ENCODE measurements at places on chromosomes 7 and 10.

DNA sequence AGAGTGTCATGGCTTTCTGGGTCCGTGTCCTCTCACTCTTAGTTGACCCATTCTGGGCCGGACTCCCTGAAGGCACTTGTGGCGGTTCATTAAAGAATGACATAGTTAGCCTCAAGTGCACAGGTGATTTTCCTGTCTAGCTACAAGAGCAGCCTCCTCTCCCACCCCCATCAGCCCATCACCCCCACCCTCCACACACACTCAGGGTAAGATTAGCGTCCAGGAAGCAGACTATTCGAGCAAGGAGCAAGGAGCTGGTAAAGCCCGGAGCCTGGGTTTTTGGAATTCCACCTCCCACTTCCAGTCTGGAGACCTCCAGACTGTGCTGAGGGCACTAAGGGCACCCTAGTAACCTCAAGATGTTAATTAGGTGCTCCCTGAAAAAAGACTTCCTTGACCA lies 39.5 kb downstream of the TACR2 start:
- no peak for DNase-seq

DNA sequence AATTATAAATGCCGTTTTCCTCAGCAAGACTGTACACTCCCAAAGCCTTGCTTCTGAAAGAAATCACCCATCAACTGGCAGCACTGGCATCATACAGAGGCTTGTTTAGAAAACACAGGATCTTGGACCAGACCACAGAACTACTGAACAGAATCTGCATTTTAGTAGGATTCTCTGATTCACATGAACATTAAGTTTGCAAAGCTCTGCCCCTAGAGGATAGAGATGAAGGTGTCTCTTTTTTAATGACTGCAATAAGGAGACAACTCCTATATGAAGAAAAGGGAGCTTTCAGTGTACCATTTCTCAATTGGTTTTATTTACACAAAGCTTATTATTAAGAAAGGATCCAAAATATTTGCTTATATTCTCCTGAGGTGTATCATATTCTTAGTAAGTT lies 172.7 kb downstream of the AGMO start:
- no peak for DNase-seq

DNA sequence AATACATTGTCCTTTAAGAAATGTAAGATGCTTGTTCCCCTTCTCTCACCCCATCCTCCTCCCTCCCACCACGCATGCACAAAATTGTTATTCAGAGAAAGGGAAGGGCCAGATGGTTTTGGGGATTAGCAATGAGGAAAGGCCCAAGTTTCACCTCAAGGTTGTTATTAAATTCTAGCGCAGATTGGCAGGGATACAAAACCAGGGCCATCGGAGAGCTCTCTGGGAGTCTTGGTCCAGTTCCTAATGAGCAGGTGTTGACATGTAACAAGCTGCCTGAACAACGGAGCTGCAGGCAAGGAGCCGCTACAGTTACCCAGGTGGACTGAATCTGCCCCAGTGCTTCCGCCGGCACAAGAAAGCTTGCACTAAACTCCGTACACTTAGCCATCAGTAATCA lies 9.7 kb upstream of the ANK3 start:
- no peak for DNase-seq

- no peak for DNase-seq
Measured at GRCh38 chr7:107506674-107507339, 37.0 kb downstream of the GPR22 start.

GRCh38 chr7:106952658-106953231 lies 87.7 kb downstream of the PIK3CG start:
- no peak for DNase-seq

GRCh38 chr7:127786184-127786583 lies 134.2 kb downstream of the SND1 start:
- DNase-seq: no peak

GRCh38 chr10:87541114-87541513 lies 36.4 kb downstream of the MINPP1 start:
- no peak for DNase-seq

DNA sequence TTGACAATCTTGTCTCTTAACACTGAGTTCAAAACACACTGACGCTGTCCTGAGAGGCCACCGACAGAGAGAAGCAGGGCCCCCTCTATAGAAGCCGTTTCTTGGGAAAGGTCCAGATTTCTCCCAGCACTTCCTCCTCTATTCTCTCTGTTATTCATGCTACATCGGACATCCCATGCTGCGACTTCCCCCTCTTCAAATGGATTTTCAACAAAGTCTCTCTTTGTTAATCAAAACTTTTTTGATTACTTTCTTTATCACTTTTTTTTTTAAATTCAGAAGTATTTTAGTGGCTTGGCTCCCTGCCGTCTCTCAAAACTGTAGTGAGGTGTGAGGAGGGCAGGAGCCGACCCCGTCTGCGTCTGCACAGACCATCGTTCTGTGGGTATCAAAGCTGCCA lies 298.9 kb upstream of the PITRM1 start:
- no peak for DNase-seq

GRCh38 chr7:98562381-98562823 lies 54.7 kb upstream of the NPTX2 start:
- DNase-seq: no peak

DNA sequence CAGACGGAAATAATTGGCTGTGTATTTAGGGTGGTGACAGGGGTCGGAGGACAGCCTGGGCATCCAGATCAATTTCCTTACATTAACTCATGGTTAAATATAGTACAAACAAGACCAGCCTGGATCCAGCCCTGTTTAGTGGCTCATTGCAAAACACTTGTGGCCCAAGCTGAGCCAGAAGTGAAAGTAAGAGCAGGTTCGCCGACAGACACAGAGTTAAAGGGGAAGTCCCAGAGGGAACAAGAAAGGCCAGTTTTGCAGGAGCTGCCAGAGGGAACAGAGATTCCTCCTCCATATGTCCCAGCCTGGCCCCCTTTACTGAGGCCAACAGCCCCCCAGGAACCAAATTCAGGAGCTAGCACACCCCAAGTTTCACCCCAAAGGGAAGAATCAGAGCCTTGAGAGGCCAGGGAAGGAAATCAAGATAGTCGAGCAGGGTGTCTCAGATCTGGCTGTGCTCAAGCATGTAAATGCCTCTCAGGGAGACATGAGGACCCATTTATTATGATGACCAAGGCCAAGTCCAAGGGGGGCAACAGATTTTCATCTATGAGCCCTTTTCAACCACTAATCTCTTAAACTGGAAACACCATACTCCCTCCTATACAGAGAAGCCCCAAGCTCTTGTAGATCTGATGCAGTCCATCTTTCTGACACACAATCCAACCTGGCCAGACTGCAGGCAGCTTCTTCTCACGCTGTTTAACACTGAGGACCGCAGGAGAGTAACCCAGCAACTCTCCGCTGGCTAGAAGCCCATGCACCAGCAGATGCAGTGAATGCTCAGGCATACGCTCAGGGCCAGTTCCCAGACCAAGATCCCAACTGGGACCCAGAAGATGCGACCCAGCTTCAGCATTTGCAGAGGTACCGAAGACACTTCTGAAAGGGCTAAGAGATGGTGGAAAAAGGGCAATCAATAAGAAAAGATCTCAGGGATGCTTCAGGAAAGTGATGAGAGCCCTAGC lies 15.9 kb upstream of the ADCK2 start:
- no peak for DNase-seq

DNA sequence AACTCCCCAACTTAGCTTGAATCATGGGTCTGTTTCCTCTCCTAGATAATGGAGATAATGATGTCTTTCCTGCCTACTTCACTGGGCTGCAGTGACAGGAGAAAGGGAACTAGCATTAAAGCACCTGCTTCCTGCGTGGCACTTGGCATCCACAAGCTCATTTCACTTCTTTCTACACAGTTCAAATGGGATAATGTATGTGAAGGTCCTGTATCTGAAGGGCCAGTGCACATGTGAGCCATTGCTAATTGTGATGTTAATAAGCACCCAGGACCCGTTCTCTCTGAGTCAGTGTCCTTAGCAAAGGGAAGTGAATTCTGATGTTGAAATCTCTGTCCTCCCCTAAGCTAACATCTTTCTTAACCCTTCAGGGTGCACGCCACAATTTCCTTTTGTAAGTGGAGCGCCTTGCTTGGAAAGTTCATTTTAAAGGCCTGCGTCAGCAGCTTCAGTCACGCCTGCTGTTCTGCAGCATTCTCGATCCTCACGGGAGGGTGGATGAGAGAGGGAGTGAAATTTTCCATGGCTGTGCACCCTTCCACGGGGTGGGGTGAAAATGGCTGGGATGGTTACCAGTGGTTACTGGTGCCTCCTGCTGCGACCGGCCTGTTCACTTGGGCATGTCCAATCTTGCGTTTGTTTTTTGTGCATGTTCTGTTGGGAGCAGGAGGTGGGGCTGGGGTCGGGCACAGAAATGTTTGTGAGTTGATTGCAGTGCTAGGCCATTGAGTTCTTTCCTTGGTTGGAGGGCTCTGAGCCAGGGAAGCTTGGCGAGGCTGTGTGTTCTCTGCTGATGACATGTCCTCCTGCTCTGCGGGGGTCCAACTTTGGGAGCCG lies 59.2 kb downstream of the HK1 start:
- no peak for DNase-seq

GRCh38 chr10:72729528-72729927 lies 37.6 kb downstream of the MCU start:
- no peak for DNase-seq

DNA sequence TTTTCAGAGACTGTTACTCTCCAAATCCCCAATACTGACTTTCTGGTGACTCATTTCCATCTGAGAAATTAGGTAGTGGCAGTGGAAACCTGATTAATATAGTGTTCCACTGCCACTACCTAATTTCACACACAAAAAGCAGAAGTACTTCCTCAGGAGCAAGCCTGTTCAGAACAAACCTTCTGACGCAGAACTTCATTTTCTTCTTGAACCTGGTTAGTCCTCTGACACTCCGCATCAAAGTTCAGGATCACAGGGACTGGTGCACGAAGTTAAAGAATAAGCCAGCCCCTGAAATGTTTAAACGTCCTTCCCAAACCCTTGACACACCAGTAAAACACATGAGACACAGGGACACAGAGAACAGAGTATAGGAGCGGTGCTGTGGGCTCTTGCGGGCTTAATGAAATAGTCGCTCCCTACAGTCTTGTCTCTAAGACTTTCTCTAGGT lies 4.4 kb downstream of the WDR91 start:
- DNase-seq: no peak

DNA sequence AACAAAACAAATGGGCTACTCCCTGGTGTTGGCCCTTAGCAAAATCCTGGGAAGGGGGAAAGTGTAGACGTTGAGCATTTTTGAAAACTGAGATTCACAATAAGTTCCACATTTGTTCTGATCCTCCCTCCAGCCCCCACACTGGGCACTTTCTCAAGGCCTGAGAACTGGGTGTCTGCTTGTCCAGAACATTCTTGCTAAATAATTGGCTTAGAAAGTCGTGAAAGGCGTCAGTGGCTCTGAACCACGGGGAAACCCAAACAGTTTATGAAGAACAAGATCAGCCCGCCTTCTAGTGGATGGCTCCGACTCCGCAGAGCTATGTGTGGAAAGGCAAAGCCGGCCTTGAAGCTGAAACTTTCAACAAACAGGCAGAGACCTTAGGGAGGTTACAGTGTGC lies 370.1 kb downstream of the PRPF18 start:
- DNase-seq: no peak

DNA sequence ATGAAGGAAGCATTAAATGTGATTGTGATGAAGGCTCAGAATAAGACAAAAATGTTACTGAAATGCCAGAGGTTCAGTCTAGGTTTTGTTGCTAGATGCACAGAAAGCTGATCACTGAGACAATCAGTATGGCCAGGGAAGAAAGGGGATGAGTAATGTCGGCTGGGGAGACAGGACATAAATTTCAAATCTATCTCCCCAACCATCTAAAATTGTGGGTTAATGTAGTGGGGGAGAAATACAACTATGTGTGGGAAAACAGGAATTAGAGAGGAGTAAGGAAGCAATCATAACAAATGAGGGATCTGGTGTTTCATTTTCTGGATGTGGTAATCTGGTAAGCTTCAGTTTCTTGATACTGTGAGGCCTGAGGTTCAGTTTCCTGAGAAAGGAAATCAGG lies 1111.0 kb downstream of the XPNPEP1 start:
- DNase-seq: no peak

DNA sequence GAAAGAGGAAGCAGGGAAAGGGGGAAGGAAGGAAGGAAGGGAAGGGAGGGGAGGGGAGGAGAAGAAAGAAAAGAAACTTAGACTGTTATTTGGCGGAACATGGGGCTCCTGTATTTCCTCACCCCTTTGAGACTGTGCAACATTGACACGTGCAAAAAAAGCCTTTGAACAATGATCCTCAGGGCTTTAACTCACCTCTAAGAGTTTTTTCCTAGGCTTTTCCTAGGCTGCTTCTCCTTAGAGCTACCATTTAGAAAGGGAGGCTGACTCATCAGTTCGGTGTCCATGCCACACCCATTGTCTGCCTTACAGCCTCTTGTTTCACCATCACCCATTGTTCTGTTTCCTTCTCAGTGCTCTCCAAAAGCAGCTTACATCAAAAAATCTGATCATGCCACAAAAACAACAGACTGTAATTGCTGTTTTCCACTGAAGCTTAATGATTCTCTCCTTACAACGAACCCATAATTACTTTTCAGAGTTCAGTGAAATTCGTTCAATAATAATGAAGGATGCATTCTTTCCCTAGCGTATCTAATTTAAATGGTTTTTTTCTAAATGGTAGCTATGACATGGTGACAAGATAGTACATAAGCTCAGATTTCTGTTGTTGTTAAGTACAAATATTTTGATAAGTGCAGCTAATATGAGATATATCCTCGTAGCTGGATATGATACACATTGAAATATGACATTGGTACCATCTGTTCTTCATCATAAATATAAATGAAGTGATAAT lies 90.8 kb downstream of the PRLHR start:
- DNase-seq: no peak

- DNase-seq: no peak
Measured at GRCh38 chr7:16847381-16847860, 34.4 kb downstream of the AGR3 start.

DNA sequence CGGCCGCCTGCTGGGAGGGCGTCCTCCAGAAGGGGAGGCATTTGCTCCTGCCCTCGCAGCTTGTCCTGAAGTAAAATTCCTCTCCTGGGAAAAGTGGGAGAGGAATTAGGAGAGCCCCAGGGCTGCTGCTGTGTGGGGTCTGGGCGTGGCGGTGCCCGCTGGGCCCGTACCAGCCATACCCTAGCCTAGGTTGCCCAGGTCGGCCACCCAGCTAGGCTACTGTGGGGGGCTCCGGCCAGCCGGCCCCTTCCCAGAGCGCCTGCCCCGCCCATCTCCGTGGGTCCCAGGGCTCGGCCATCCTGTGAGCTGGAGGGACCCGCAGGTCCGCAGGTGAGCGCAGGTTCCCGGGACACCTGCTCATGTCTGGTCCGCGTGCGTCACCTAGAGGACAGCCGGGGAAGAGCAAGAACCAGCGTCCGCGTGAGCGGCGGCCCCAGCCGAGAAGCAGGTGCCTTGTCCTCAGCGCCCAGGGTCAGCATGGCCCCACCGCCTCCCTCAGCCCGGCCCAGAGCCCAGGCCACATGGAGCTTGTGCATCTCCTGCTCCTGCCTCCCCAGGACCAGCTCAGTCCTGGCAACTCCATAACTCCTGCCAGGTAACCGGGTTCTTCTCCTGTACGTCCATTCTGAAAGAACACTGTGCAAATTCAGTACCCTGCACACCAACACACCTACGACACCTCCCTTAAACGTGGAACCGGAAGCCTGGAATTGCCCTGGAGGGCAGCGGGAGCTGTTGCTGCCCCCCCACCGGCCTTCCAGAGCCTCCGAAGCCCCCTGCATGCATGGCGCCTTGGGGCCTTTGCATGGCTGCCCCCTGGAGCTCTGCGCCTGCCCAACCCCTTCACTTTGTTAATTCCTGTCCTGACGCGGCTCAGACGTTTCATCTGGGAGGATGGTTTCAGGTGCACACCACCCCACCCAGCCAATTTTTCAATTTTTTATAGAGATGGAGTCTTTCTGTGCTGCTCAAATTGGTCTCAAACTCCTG lies 22.8 kb upstream of the FOXL3 start:
- DNase-seq: no peak
